Karpas-422 (cell line): ENCODE measurements at places on chromosomes 7 and 10. TPM values are rescaled to one million over a fixed set of nuclear protein-coding genes. Genes with fewer than 3 reads are reported as not detected.

SPDYE5 gene
- not detected in 2 replicates for total RNA-seq

GPER1 gene
- not detected in 2 replicates for total RNA-seq

NACAD gene
- 0.04 TPM in 1 of 2 replicates, not detected in the other for total RNA-seq

DGKB gene
- total RNA-seq = not detected in 2 replicates

ARF5 gene
- total RNA-seq = 110 and 197 TPM in 2 replicates

TAS2R3 gene
- 0.94 and 1.0 TPM in 2 replicates for total RNA-seq

PIK3CG gene
- total RNA-seq = 87.6 and 118 TPM in 2 replicates

DNA sequence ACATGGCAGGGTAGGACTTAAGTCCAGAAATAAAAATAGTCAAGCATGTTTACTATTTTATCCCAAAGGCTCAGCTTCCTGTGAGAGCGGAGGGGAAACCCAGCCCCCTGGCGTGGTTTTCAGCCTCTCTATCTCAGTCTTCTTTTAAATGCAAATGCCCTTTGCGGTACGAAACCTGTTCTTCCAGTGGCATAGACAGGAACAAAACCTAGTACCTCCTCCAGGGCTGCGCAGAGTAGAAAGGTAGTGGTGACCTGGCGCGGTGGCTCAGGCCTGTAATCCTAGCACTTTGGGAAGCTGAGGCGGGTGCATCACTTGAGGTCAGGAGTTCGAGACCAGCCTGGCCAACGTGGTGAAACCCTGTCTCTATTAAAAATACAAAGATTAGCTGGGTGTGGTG is 181.3 kb upstream of the FOXK1 start:
- H3K4me3 ChIP-seq = no peak overlapping the region
- no peaks in the 10 kb centered on the region for H3K36me3 ChIP-seq
- no peak for DNase-seq
- no peak overlapping the region for H3K27ac ChIP-seq

DNA sequence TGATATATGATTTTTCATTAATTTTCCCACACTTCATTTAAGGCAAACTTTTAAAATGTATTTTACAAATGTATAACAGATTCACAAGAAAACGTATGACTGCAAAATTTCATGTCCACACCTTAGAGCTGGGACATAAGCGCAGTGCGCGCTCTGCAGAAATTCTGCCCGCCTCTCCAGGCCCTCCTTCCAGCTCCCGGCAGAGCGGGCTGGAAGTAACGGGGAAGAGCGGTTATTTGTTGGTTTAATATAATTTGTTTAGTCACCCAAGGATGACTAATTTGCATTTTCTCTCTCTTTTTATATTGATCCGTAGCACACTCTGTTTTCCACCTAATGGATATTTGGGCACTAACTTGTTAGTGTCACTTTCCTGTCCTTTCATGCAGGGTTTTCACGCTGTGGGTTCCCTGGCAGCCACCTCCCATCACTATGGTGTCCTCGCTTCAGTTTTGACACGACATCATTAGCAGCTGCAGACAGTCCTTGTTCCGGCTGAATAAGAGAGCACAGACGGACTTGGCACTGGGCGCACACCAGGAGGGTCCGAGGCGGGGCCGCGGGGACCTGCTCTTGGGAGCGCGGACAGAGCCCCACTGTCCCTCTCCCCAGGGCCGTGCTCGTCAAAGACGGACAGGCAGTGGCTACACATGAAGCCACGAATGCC is 129.2 kb upstream of the SEC61G start:
- H3K27me3 ChIP-seq = no peaks in the 10 kb centered on the region
- no peak overlapping the region for H3K4me3 ChIP-seq
- H3K27ac ChIP-seq = no peak overlapping the region
- DNase-seq = no peak

GRCh38 chr7:102061354-102061945 is 225.2 kb upstream of the SH2B2 start:
- peaks cover 46% of the 10 kb centered on the region for H3K4me1 ChIP-seq
- H3K27ac ChIP-seq = peak overlapping the region; percentile 69
- DNase-seq = no peak
- H3K4me3 ChIP-seq = no peak overlapping the region
- no peaks in the 10 kb centered on the region for H3K27me3 ChIP-seq

DNA sequence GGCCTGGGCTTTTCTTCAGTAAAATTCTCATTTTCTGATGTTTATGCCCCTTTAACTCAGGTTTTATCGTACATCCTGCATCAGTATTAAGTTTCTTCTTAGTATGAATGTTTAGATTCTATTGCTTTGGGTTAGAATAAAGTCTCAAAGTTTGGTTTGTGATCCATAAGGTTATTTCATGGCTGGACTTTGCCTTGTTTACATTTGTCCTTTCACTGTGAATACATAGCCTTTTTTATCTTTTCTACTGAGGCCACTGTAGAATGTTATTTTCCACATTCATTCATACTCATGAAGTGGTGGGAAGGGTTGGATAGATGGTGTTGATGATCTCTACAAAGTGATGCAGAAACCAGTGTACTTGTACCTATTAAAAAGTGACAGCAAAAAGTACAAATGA is 59.8 kb downstream of the CCSER2 start:
- no peaks in the 10 kb centered on the region for H3K36me3 ChIP-seq
- H3K27me3 ChIP-seq = no peaks in the 10 kb centered on the region
- H3K27ac ChIP-seq = no peak overlapping the region

DNA sequence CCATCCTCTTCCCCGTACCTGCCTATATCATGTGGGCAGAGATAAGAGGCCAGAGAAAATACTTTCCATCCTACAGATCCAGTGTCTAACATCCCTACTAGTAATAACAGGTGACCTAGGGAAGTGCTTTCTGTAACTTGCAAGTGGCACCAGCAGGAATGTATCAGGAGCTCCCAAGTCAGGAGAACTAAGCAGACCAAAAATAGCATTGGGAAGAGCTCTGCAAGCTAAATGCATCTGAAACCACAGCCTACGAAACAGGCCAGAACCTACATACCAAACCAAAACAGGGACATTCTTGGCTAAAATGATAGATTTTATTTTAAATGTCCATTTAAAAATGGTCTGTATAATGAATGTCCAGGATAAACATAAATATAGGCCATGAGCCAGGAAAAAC is 680.8 kb downstream of the PHTF2 start:
- no peaks in the 10 kb centered on the region for H3K36me3 ChIP-seq
- H3K27me3 ChIP-seq = no peaks in the 10 kb centered on the region
- H3K27ac ChIP-seq = no peak overlapping the region
- DNase-seq = no peak
- H3K4me1 ChIP-seq = no peaks in the 10 kb centered on the region

GRCh38 chr7:148481971-148482626 is 108.5 kb upstream of the C7orf33 start:
- peak; percentile 31 for DNase-seq
- H3K4me3 ChIP-seq = no peak overlapping the region
- H3K4me1 ChIP-seq = no peaks in the 10 kb centered on the region
- no peaks in the 10 kb centered on the region for H3K36me3 ChIP-seq
- no peak overlapping the region for H3K27ac ChIP-seq
- no peaks in the 10 kb centered on the region for H3K27me3 ChIP-seq

- H3K27me3 ChIP-seq = no peaks in the 10 kb centered on the region
- no peak for DNase-seq
- peak overlapping the region; percentile 73; the same call in 1 of the 2 replicates for H3K4me3 ChIP-seq
- H3K36me3 ChIP-seq = no peaks in the 10 kb centered on the region
- no peak overlapping the region for H3K27ac ChIP-seq
Observed at GRCh38 chr10:128046953-128047290, 79.3 kb downstream of the MKI67 start.

- H3K36me3 ChIP-seq = no peaks in the 10 kb centered on the region
- no peak overlapping the region for H3K4me3 ChIP-seq
- DNase-seq = no peak
- no peaks in the 10 kb centered on the region for H3K4me1 ChIP-seq
Observed at GRCh38 chr7:110130669-110131068, 960.3 kb upstream of the LRRN3 start.
